Melanocyte of skin (primary cell): ENCODE measurements at places on chromosomes 2 and 18. TPM values are rescaled to one million over a fixed set of nuclear protein-coding genes. Genes with fewer than 3 reads are reported as not detected.

The FAP gene
- 10.3 and 11.4 TPM in 2 replicates for total RNA-seq

The GAREM2 gene
- 0.62 and 1.00 TPM in 2 replicates for total RNA-seq

The AFF3 gene
- total RNA-seq: 2.1 and 10.2 TPM in 2 replicates

The SATB2 gene
- total RNA-seq: 5.9 and 8.4 TPM in 2 replicates

The LGALSL gene
- total RNA-seq: 3.0 and 5.1 TPM in 2 replicates

The ITGB6 gene
- total RNA-seq: under 0.01 and 0.15 TPM in 2 replicates

The CAPG gene
- 35.0 and 37.0 TPM in 2 replicates for total RNA-seq

The LOXHD1 gene
- not detected in 2 replicates for total RNA-seq

The CRACDL gene
- total RNA-seq: not detected in 2 replicates
